Stimulated activated CD4-positive, alpha-beta T cell treated with anti-CD3 and anti-CD28 coated beads, Interleukin-4, amount 100 ng/mL, for 24 hours (primary cell): ENCODE measurements at places on chromosomes 1 and 21.

GRCh38 chr1:200448034-200448762, 38.4 kb upstream of the ZNF281 start:
- DNase-seq = peak; percentile 13

DNA sequence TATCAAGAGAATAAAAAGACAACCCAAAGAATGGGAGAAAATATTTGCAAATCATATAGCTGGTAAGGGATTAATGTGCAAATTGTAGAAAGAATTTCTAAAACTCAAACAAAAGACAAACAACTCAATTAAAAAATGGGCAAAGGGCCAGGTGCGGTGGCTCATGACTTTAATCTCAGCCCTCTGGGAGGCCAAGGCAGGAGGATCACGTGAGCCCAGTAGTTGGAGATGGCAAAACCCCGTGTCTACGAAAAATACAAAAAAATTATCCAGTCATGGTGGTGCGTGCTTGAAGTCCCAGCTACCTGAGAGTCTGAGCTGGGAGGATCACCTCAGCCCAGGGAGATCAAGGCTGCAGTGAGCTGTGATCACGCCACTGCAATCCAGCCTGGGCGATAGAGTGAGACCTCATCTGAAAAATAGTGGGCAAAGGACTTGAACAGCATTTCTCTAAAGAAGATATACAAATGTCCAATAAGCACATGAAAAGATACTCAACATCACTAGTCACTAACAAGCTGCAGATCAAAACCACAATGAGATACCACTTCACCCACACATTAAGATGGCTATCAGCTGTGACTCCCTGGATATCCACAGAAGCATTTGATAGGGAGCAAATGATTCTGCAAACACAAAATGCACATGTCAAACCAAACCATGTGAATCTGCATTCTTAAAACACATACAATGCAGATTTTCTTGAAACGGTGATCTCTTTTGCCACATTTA, 20.9 kb downstream of the SLC30A1 start:
- no peak for DNase-seq

DNA sequence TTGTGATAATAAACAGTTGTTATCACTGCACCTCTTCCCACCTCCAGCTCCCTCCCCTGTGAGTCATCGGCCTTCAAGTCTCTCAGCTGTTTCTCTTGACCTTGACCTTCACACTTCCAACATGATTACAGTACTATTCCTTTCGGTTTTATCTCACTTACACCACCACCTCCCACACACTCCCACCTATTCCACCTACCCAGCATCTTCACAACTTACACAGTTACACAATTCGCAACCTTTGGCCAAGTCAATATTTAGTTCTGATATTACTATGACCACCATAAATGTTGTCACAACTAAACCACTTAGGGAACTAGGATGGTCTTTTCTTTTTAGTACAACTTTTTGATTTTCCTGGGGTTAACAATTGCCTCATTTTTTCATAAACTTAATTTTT, 60.2 kb downstream of the RIPK4 start:
- DNase-seq = peak; percentile 8

- no peak for DNase-seq
These were observed 10.7 kb upstream of the ELOA start for GRCh38 chr1:23732363-23733224.

DNA sequence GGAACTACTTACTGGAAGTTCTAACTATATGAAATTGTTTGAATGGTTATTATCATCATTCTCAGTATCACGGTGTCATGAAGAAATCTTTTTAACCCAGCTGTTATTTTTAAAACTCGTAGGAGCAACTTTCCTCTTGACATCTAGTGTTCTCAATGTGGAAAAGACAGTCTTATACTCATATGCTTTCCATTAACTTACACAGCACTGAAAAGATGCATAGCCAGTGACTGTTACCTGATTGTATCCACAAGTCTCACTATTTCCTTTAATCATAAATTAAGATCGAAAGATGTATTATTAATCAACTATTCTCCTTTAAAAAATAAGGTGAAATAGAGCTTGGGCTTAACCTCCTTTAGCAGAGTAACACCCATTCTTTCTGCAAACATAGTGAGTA, 59.7 kb upstream of the TNFSF4 start:
- no peak for DNase-seq

DNA sequence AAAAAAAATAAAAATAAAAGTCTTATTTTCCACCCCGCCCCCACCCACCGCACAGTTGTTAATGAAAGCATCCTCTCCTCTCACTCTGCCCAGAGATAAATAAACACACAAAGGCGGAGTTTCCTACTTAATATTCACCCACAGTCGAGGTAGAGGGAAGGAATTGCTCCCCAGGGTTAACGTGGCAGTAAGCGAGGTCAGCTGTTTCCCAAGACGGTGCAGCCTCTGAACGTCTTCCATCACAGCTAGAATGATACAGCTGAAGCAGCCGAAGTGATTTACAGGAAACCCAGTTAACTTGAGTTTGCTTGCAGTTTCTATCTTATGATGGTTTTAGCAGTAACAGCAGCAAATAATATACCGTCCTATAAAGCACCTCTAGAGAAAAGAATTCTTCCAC, 283.9 kb downstream of the PBX1 start:
- DNase-seq = no peak

DNA sequence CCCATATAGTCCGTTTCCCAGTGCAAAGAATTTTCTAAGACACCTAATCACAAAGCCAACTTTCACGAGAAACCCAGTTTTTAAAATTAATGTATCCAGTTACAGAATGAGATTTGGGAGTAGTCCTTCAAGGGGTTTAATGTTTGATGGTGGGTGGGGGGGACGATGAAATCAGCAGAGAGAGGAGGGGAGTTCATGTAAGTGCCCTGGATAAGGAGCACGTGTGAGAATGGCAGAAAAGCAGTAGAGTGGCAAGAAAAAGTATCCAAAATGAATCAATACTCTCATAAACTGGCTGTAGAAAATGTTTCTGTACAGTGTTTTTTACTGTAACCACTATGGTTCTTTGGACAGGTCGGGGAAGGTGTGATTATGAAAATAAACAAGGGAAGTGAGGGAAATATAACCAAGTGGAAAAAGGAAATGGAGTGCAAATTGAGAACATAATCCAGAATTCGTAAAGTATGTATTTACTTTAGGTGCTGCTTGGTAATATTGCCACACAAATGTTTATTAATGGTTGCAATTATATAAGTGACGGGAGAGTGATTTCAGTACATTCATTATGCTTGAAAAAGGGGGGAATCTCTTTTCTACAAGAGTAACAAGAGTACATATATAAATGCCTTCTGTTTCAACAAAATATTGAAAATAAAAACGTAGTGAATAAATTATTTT, 118.7 kb upstream of the RRP15 start:
- DNase-seq = no peak

DNA sequence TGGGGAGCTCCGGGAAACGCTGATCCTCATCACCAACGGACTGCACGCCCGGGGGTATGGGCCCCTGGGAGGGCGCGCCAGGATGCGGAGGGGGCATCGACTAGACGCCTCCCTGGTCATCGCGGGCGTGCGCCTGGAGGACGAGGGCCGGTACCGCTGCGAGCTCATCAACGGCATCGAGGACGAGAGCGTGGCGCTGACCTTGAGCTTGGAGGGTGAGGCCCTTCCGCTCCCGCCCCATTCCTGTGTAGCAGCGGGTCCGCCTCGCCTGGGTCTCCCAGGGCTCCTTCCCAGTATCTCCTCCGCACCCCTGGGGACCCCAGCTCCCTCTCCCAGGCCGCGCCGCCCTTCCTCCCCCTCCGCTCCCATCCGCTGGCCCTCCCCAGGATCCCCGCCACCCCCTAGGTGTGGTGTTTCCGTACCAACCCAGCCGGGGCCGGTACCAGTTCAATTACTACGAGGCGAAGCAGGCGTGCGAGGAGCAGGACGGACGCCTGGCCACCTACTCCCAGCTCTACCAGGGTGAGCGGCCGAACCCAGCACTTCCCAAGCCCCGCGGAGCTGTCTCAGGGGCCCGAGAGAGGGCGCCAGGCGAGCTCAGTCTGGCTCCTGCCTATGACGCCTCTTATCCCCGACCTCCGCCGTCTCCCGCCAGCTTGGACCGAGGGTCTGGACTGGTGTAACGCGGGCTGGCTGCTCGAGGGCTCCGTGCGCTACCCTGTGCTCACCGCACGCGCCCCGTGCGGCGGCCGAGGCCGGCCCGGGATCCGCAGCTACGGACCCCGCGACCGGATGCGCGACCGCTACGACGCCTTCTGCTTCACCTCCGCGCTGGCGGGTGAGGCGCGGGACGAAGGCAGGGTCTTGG, 5.0 kb downstream of the HAPLN2 start:
- peak; percentile 40 for DNase-seq

GRCh38 chr1:85116856-85117255, 68.6 kb upstream of the MCOLN3 start:
- no peak for DNase-seq

GRCh38 chr1:207025146-207025880, 7.2 kb downstream of the C1orf116 start:
- DNase-seq = no peak

DNA sequence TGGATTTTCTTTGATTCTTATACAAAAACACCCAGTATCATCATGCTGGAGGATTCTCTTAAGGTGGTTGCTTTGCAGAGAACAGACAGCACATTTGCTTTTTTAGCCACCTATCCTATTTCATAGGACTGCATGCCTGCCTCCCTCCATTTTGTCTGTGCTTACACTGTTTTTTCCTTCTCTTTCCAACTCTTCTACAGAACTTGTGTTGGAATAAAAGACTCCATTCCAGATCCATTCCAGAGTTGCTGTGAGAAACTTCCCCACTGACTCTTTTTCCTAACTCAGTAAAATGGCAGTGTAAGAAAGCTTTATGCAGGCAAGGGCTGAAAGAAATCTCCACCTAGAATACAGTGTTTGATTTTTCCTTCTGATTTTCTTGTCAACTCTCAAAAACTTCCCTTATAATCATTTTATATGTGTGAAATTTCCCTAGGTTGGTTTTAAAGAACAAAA, 5.2 kb upstream of the ARID1A start:
- DNase-seq = no peak

- no peak for DNase-seq
These were observed 244.0 kb downstream of the PLPP3 start for GRCh38 chr1:56335394-56335793.

DNA sequence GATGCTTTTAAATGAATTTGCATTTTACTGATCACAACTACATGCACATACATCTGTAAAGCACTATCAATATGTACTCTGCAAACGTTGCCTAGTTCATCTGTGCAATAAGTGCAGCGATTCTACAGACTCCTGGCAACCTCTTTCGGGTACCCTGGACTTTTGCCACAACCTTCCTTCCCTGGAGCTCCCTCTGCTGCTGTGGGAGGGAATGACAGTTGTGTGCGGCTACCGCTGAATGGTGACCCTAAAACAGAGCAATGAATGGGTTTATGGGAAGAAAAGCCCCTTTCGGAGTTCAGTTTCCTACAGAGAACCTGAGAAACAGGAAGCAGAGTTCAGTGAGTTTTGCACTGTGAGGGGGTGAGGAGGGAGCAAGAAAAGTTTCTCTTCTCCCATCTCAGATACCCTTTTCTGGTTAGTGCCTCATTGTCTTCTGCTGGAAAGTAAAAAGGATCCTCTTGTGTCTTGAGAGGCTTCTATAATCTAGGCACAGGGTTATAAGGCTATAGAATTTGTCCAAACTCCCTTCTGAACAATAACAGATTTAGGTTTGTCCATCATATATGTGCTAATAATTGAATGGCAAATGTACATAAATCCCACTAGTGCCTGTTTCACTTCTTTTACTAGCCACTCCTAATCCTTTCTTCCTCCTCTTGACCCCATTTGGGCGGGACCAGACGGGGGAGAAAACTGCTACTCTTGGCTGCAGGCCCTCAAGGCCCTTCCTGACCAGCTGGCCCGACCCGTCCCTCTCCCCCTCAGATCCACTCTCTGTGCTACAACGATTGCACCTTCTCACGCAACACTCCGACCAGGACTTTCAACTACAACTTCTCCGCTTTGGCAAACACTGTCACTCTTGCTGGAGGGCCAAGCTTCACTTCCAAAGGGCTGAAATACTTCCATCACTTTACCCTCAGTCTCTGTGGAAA, 19.8 kb upstream of the SARS1 start:
- peak; percentile 63 for DNase-seq

- no peak for DNase-seq
These were observed 25.5 kb upstream of the ZC3H12A start for GRCh38 chr1:37448691-37449417.

DNA sequence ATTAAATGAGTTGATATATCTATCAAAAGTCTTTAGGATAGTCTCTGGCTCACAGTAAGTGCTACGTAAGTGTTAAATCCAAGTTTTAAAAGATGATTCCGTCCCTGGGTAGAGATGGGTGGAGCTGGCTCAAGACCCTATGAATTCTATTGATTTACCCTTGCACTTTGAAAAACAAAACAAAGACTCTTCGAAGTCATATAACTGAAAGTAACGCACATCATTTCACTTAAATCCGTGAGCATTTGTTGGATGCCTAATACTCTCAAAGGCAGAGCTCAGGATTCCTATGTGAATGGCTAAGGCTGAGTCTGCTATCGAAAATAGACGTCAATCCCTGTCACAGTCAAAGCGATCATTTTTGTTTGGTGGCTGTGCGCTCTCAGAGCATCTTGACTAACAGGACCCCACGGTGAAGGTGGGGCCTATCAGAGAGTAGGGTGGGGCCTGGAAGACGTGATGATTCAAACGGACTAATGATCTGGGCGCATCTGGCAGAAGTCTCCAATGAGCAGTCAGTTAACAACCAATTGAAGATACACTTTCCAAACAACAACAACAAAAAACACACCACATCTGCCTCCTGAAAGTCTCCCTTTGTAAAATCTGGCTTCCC, 1.2 kb upstream of the NUCKS1 start:
- no peak for DNase-seq

GRCh38 chr1:67980028-67980427, 70.4 kb downstream of the DIRAS3 start:
- DNase-seq = no peak

DNA sequence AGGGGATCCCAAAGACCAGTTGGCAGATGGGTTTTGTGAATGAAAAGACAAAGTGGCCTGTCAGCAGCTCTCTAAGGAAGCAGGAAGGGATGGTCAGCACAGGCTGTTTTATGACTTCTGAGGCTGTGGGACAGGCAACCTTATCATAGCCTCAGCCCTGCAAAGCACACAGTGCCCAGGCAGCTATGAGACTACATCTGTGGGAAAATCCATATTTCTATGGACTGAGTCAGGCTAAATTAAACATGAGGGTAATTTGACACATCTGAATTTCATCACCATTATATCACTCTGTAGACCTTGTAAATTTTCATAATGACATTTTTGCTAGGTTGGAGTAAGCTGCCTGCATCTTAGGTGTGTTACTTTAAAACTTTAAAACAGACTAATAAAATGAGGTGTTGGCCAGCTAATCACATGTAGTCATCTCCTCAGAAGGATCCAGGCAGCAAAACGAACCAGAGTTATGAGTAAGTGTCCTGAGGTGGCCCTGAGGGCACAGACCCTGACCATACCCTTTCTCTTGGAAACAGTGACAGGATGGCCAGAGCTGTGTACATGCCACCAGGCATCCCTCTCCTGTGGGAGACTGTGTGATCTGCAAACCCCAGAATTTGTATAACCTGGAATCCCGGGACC, 14.6 kb downstream of the NGF start:
- no peak for DNase-seq
